ACHN (cell line): ENCODE measurements at places on chromosomes 1 and 21.
A peak's percentile ranks its signal among the peaks of the same experiment; 100 is the strongest.

- DNase-seq, result no peak
Observed at GRCh38 chr1:111837393-111837792, 81.7 kb downstream of the DDX20 start.

- DNase-seq, result peak; percentile 88
Observed at GRCh38 chr1:46179138-46180081, 3.1 kb upstream of the P3R3URF start.

DNA sequence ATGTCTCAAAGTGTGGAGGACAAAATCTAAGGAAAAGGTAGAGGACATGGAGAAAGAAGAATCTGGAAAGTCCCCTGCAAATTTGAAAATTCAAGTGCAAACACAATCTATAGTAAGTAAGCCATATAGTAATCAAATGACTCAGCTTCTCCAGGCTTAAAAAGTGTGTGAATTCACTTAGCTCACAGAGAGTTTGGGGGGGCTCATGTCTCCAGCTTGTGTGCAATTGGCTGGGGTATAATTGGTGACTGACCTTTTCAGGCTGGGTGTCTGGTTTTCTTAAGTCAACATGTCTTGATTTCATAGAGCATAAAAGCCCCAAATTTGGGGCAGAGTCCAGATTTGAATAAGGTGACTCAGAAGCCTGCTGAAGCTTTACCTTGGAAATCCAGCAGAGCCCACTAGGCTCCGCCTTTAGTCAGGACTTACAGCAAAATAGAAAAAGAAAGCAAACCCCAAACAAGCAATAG is 8.6 kb downstream of the CLDN14 start:
- DNase-seq, result no peak

DNA sequence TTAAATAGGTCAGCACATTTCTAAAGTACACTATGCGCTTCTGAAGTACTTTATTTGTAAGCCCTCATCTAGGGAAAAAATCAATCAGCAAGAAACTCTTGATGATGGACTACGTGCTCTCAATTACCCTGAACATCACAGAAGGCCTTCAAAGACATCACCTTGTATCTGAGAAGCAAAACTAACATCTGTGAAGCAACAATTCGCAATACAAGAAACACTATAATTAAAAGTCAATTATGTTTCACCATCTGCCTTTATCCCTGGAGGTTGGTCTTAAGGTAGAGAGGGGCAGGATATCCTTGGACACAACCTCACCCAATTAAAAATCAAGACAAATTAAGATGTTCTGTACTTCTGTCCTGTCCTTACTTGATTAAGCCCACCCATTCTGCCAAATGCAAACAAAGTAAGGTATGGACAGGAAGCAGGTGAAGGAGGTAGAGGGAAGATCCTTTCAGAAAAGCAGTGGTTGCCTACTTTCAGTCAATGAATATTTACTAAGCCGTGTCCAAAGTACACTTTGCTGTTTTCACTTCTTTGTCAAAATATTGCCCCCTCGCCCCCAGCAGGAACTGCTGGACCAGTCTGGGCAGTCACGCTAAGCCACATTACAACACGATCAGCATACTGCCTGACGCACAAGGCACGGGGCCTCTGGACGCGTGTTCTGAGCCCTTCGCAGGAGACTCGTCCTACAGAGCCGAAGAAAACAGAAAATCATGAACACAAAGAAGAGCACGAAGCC is 887 bp downstream of the SLC19A2 start:
- DNase-seq, result peak; percentile 66

DNA sequence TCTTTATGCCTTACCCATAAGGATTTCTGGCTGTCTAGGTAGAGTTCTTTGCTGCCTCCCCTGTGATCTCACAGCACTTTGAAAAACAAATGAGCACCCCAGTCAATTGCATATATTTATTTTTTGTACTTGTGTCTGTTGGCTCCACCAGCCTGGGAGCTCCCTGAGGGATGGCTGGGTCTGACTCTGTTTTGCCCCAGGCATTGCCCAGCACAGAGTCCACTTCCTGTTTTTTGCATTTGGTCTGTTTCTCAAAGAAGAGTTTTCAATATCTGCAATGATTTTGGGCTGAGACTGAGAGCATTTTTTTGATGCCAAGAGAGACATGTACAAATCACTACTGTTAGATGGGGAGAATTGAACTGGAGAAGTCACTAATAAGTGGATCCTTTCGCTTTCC is 125.0 kb downstream of the FOXD2 start:
- no peak for DNase-seq

DNA sequence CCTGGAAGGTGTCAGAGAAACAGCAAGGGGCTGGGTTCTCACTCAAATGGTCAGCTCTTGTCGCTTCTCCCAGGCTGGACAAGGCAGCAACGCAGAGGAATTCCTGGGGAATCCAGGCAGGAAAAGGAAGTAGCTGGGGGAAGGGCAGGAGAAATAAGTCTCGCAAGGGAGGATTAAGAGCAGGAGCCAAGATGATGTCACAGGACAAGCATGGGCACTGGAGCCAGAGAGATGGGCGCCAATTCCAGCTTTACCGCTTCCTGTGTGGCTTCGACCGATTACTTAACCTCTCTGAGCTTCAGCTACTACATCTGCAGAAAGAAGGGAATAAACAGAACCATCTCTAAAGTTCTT is 70.5 kb downstream of the SSBP3 start:
- DNase-seq, result peak; percentile 8

DNA sequence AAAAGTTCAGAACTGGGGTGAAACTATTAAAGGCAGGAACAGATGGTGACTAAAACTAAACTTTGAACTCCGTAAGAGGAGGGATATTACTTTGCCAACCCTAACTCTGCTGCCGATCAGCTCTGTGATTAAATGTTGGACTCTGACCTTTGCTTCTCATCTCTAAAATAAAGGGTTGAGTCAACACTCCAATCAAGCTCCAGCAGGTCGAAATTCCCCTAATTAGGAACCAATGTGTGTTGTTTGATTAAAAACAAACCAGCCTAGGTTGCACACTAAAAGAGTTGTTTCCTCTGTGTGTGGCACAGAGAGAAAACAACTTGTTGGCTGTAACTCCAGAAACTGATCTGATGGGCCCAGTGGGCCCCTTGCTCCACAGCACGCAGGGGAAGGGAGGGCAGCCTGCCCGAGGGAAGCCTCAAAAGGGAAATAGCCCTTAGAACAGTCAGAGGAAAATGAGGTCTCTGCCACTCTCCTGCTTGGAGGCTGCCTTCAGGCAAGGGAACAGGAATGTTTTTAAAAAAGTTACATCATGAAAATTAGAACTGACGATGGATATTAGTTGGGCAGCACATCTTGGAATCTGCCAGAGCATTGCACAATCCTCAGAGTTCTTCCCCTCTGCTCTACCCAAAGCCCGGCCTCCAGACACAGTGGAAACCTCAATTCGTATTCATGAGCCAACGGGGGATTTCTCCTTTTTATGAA is 69.3 kb downstream of the KCTD3 start:
- no peak for DNase-seq

- DNase-seq, result no peak
Observed at GRCh38 chr1:6054596-6054995, 8.9 kb downstream of the KCNAB2 start.

DNA sequence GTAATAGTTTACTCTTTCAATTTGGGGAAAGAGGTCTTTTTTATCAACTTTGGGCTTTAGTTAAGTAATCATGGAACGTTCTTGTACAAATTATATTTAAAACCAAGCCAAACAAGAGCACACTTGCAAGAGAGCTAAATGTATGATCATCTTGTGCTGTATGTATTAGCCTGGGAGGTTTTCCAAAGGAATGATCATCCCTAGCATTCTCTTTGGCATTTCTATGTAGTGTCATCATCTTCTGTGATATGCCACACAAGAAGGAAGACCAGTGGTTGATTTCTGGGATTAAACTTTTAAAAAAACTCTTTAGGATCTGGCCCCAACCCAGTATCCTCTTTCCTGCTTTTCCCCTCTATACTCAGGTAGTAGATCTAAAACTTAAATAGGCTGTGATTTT is 38.4 kb upstream of the KCNQ4 start:
- no peak for DNase-seq

DNA sequence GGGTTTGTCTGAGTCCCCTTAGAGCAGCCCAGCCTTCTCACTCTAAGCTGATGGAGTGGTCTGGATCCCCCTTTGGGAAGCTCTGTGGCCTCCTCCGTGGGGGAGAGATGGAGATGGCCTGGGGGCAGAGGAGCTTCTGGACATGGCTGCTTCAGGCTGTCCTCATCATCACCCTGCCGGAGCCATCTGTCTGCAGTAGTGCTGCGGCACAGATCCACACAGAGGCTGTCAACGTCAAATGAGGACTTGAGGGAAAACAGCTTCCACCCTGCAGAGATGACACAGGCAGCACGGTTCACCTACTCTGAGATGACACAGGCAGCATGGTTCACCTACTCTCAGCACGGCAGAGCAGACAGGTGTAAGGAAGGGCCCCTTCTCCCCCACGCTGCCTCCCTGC is 134.3 kb downstream of the IGSF21 start:
- no peak for DNase-seq

DNA sequence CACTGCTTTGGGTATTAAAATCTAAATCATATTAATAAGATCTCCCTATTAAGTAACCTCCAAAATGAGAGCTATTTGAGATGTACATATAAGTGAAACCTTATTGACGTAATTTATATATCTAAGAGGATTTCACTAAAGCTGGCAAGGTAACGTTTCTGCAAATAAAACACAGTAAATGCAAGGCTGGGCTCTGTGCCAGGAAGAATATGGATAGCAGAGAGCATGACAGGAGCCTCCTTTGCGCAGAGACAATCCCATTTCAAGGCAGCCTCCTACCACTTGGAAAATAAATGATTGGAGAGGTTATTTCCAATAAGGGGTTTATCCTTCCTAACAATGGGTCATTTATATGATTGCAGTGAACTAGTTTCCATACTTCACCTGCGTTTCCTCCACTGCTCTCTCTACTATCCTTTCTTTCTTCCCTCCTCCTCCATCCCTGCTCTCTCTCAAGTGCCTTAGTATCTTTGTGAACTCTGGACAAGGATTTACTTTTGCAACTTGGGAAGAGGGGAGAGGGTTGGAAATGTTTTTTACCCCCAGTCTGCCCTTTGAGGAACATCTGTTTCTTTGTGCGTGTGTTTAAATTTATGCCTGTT is 3.0 kb upstream of the NFIA start:
- no peak for DNase-seq

DNA sequence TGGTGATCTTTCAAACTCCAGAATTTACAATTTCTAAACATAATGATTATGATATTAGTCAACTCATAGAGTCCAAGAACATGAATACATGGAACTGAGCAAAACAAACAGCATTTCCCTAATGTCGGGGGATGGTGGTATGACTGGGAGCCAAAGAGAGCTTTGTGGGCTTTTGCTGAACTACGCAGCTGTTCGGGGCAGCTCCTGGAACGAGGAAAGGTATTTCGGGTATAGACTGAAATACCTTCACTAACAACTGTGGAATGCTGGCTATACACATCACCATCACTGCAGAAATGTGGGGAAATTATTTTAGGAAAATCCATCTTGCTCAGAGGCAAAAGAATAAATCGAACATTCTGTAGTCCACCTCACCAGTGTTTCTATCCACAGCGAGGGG is 30.2 kb upstream of the VPS26C start:
- DNase-seq, result no peak

- DNase-seq, result no peak
Observed at GRCh38 chr1:37677143-37677439, 15.2 kb upstream of the CDCA8 start.

DNA sequence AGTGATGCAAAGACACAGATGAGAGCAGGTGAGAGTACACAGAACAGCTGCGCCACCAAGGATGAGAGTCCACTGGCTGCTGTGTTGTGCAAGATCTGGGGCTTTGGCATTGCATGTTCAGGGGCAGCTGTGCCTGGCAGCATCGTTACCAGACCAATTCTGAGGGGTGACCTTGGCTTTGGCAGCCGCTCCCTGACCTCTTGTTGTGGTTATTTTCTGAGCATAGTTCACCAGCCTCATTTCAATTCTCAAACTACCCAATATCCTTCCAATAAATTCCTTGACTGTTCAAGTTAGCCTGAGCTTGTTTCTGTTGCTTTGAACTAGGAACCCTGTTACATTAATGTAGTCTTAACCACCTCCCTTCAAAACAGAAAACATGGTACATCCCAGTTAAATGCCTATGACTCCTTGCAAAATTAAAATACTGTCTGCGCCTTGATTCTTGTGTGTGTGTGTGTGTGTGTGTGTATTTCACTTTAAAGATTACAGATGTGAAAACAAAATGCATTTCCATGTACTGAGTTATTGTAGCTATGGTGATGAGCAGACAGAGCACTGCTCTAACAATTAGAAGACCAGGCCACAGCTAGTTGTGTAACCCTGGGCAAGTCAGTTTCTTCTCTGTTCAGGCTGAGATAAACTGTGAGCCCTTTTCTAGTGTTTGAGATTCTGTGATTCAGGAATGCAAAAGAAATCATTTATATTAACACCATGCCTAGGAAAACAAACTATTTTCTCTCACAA is 106.3 kb upstream of the GUCA2B start:
- DNase-seq, result no peak

DNA sequence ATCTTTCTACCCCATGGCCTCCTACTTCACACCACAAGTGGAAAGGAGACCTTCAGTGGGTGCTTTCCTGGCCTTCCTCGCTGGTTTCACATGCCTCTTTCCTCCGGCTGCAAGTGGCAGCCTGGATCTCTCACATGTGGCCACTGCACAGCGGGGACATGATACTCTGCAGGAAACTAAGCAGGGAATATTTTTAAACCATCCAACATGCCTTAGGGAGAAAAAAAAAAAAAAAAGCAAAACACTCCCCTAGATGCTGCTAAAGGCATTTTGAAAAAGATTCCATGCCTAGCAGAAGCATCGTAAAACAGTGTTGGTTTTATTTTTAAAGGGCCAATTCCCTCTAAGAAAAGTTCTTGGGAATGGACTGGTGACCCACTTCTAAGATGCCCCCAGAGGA is 12.2 kb upstream of the GJA5 start:
- DNase-seq, result no peak

DNA sequence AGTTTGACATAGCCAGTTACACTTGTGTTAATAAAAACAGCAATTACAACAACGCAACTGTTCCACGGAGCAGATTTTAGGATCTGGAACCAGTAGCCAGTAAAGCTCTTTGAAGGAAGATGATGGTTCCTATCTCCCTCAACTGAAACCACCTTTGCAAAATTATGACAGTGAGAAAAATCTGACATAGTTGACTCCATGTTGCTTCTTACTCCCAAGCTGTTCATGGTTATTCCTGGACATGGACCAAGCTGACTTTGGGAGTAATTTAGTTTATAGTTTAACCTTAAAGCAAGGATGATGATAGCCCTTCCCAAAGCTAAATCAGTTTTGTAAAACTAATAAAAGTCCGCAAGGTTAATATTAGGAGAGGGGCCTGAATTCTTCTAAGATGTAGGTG is 518.0 kb upstream of the ZP4 start:
- no peak for DNase-seq

GRCh38 chr1:151759241-151759640 is 4.1 kb downstream of the MRPL9 start:
- DNase-seq, result no peak

DNA sequence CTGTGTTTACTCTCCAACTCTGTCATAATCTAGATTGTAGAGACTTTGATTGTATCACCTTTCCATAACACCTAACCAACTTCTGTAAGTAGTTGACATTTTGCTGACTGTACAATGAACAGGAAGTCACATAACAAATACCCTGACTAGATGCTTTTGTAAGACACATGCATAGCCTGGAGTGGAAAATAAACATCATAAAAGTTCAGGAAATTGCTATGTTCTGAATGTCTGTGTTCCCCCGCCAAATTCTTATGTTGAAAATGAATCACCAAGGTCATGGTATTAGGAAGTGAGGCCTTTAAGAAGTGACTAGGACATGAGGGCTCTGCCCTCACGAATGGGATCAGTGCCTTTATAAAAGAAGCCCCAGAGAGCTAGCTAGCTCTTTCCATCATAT is 40.4 kb upstream of the ZSWIM5 start:
- DNase-seq, result no peak

GRCh38 chr1:205504311-205505075 is at the start of gene CDK18:
TSS of gene CDK18 (plus strand) at chr1:205504669. CDS start at chr1:205523168, 18,499 bp downstream.
- DNase-seq, result peak; percentile 91
